Fibroblast of the aortic adventitia (primary cell): ENCODE measurements at places on chromosomes 11 and 22. TPM values are rescaled to one million over a fixed set of nuclear protein-coding genes. Genes with fewer than 3 reads are reported as not detected.

Gene CHRM1
- not detected in 2 replicates for total RNA-seq

Gene CBLIF
- total RNA-seq, result not detected in 2 replicates

Gene KRTAP5-10
- total RNA-seq, result not detected in 2 replicates

Gene BRSK2
- 0.36 TPM in 1 of 2 replicates, not detected in the other for total RNA-seq

Gene OR4S2
- total RNA-seq, result not detected in 2 replicates

Gene DDT
- 36.4 and 82.9 TPM in 2 replicates for total RNA-seq

Gene PACSIN3
- total RNA-seq, result 28.8 and 31.6 TPM in 2 replicates

Gene CNTF
- 0.82 and 1.9 TPM in 2 replicates for total RNA-seq

Gene BIRC3
- 0.16 and 2.4 TPM in 2 replicates for total RNA-seq

Gene SMTNL1
- not detected in 2 replicates for total RNA-seq

Gene OR8D1
- not detected in 2 replicates for total RNA-seq

Gene DDIAS
- total RNA-seq, result 0.16 and 14.3 TPM in 2 replicates

Gene MPEG1
- total RNA-seq, result not detected in 2 replicates

Gene ZMAT5
- 10.6 and 17.2 TPM in 2 replicates for total RNA-seq
